Activated T-helper 1 cell treated with Interleukin-2 at 50 U/mL for 16 hours (primary cell): ENCODE measurements at places on chromosomes 16 and 17.

DNA sequence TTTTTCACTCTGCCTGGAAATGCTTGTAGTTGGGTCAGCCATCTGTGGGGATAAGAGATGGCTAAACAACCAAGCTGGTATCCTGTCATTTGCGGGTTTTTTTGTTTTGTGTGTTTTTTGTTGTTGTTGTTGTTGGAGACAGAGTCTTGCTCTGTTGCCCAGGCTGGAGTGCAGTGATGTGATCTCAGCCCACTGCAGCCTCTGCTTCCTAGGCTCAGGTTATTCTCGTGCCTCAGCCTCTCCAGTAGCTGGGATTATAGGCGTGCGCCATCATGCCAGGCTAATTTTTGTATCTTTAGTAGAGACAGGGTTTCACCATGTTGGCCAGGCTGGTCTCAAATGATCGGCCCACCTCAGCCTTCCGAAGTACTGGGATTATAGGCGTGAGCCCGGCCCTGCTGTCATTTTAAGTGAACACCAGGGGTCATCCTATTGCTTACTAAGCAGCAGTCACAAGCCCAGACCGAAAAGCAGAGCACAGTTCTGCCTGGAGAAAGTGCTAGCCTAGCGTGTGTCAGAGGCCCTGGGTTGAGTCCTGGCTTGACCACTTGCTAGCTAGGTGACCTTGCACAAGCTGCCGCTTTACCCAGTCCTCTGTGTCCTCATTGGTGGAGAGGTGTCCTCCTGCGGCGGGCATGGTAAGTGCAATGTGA is 4.6 kb downstream of the SMCR8 start:
- no peak for DNase-seq

GRCh38 chr16:81652798-81653505 is 126.1 kb upstream of the PLCG2 start:
- no peak for DNase-seq

GRCh38 chr16:57977418-57978069 is 6.6 kb upstream of the CNGB1 start:
- DNase-seq = no peak

DNA sequence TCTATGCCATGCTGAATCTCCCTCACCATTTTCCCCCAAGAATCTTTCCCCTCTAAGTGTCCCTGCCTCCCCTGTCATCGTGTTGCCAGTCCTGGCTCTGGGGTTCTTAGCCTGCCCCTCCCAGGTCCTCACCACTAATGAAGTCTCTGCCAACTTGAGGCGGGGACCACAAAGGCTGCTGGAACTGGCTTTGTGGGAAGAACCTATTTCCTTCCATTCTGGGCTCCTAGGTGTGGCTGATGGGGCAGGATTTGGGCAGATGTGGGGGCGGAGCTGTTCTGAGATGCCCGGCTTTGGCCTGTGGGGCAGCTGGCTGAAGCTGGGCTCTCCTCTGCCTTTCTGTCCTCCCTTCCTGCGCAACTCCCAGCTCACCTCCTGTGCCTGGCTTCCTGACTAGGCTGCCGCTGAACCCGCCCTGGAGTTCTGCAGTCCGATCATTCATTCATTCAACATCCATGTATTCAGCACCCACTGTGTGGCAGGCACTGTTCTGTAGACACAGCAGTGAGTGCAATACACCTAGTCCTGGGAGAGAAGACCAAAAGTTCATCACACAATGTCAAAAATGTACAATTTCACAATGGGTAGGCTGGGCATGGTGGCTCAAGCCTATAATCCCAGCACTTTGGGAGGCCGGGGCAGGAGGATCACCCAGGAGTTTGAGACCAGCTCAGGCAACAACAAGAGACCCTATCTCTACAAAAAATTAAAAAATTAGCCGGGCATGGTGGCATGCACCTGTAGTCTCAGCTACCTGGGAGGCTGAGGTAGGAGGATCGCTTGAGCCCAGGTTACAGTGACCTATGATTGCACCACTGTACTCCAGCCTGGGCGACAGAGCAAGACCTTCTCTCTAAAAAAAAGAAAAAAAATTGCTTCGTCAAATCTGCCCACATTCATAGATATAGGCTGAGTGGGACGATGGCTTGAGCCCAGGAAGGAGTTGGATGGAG is 1.9 kb upstream of the SNN start:
- DNase-seq = no peak

- DNase-seq = no peak
These were observed 30.9 kb upstream of the CLEC18B start for GRCh38 chr16:74451951-74452758.

DNA sequence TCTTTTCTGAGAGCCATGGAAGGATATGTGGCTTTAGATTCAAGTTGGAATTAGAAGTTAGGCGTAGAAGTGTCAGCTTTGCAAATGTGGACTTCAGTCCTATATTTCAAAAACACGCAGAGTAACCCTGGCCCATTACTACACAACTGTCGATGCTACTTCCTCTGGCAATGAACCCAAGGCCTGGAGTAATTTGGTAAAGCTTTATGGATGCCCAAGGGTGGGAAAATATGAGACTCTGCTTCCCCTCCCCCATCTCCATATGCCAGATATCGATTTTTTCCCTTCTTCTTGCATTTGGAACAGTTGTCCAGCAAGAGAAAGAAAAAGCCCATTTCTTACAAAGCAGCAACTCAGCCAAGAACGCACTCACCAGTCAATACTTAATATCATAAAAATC is 2.9 kb upstream of the MAP1LC3B start:
- DNase-seq = no peak

GRCh38 chr16:54936979-54937670 is 6.5 kb downstream of the IRX5 start:
- DNase-seq = no peak

DNA sequence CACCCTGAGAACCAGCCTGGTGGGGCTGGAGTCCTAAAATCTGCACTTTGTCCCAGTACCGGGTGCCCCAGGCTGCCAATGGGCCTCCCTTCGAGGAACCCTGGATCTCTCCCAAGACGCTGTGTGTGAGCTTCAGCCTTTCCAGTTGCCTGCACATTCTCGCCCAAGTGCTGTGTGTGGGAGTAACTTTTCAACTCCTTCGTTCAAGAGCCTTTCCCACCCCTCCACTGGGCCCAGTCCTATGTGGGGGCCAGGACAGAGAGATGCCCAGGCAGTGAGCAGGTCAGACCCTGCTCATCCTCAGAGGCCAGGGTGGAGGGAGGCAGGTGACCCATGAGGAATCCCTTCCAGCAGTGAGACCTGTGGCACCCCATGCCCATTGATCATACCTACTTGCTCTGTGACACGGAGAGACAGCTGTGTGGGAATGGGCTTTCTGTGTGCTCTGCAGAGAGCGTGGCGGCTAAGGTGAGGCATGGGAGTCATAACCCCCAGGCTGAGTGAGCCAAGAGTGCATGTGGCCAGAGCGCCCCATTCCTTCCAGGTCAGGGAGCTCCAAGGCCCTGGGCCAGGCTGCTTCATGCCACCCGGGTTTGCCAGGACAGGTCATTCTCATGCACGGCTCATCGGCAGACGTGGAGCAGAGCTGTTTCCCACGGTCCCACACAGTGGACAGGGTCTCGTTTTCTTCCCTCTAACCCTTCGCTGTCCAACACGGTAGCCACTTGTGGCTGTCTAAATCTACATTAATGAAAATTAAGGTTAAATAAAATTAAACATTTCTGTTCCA is 154.4 kb downstream of the CLEC16A start:
- DNase-seq = no peak

DNA sequence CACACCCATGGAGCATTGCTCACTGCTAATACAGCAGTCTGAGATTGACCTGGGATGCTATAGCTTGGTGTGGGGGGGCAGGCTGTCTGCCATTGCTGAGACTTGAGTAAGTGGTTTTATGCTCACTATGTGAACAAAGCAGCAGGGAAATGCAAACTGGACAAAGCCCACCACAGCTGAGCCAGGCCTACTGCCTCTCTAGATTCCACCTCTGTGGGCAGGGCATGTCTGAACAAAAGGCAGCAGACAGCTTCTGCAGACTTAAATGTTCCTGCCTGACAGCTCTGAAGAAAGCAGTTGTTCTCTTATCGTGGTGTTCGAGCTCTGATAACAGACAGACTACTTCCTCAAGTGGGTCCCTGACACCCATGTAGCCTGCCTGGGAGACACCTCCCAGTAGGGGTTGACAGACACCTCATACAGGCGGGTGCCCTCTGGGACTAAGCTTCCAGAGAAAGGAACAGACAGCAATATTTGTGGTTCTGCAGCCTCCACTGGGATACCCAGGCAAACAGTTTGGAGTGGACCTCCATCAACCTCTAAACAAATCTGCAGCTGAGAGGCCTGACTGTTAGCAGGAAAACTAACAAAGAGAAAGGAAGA is 2204.8 kb downstream of the TP53TG3F start:
- DNase-seq = no peak

GRCh38 chr17:43584666-43585102 is 38.5 kb upstream of the ETV4 start:
- DNase-seq = no peak

DNA sequence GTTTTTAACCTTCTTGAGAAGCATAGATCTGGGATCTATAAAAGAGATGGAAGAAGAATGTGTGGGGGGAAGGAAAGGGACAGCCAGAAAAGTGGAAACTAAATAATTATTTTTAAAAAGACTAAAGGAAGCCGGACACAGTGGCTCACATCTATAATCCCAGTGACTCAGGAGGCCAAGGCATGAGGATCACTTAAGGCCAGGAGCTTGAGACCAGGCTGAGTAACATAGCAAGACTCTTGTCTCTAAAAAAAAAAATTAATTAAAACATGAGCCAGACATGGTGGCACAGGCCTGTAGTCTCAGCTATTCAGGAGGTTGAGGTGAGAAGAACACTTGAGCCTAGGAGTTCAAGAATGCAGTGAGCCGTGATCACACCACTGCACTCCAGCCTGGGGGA is 335.1 kb downstream of the GRIN2A start:
- no peak for DNase-seq

GRCh38 chr16:23960081-23960885 is 124.5 kb downstream of the PRKCB start:
- no peak for DNase-seq

DNA sequence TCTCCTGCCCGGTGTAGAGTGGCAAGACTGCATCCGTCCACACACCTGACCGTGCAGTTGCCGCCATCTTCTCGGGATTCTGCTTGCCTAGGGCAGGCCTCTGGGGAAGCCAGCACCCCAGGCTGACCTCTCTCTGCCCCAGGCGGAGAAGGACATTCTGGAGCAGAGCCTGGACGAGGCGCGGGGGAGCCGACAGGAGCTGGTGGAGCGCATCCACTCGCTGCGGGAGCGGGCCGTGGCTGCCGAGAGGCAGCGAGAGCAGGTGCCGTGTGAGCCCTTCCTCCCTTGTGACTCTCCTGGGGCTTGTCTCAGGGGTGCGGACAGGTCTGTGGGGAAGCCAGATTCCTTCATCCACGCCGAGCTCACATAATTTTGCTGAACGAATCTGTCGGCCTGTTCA is 19.8 kb downstream of the CARD14 start:
- DNase-seq = no peak

DNA sequence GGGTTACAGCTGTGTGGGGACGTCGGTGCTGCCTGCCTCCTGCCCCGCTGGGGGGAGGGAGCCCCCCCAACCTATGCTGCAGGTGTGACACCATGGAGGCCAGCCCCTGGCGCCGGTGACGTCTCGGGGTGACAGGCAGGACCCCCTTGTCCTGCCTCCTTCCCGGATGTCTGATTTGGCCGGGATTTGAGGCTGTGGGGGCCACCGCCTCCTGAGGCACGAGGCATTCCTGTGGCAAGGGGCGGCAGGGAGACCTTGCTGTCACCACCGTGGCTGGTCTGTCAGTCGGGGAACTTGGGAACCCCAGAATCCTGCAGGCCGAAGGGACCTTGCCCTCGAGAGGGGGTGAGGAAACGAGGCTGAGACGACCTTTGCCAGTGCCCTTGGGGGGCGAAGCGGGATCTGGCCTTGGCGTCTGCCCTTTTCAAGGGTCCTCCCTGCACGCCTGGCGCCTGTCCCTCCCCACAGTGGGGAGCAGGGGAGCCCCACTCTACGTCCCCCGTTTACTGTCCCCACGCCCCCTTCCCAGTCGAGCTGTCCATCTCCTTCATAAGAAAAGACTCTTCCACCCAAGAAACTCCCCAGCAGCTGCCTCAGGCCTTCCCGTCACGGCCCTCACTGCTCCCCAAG is 74.4 kb downstream of the METRNL start:
- no peak for DNase-seq

DNA sequence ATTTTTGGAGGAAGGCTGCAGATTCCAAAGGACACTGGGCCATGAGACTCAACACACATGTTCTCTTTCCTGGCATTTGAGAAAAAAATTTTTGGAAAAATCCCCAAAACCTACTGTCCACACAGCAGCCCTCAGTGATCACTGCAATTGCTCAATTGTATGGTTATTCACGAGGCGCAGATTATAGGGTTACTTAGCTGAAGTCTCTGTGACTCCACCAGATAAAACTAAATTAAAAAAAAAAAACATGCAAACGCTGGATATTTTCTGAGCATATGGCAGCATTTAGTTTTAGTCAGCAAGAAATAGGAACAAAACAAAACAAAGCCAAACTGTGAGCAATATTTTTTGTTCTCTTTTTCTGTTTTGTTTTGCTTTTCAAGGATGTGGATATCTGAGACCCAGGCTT is 83.8 kb upstream of the FAM20A start:
- no peak for DNase-seq

DNA sequence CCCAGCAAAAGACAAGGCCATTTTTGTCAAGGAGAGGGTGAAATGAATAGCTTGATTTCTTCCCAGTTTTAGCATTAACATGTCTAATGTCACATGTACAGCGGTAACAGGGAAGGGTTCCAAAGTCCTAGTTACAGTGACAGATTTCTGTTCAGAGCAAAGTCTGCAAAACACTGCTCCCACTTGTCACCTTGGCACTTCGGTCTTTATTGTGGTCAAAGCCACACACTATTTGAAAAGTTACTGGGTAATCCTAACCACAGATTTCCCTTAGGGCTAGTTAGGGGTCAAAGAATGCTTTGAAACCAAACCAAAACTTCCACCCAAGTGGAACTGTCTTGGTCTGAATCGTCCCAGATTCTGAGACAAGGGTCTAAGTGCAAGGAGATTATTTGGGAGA is 455.6 kb downstream of the HS3ST3B1 start:
- no peak for DNase-seq

DNA sequence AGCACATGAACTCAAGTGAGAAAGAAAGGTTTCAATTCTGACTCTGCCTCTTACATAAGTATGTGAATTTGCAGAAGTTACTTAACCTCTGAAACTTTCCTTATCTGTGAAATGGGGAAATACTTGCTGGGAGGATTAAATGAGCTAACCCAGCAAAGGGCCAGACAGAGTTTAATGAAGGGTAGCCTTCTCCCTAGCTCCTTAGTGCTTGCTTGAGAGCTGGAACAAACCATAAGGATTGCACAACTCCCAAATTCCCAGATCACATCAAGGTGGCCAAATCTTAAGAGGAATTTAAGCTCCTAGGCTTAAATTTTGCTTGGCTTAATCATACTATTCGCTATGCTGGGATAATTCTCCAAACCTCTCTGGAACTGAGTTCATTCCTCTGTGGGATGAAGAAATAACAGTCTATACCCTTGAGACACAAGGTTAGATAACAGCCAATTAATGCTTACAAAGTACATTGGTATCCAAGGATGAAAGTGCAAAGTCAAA is 11.8 kb upstream of the WSB1 start:
- no peak for DNase-seq

DNA sequence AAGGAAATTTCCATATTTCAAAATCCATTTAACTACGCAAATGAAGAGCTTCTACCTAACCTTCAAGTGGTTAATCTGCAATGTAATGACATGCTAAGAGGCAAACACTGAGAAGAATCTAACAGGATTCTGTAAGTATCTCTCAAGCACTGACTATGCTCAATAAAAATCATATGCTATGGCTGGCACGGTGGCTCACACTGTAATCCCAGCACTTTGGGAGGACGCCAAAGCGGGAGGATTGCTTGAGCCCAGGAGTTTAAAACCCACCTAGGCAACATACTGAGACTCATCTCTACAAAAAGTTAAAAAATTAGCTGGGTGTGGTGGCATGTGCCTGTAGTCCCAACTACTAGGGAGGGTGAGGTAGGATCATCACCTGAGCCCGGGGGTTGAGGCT is 32.7 kb downstream of the GNA13 start:
- DNase-seq = no peak
